ENCODE measurements at places on chromosomes 7 and 10.

DNA sequence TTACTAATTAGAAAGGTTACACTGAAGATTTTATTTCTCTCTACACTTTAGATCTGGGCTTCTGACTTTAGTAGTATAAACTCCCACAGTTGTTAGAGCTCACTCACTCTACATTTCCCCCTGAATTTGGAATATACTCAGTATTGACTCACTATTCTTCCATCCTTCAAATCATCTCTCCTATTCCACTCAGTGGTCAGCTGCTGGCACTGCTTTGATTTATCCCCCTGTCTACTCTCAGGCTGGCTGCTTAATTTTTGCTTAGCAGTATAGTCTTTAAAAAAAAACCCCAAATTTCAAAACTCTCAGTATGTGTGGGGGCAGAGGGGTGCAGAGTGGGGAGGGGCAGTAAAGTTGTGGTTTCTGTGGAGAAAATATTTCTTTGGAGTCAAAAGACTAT is 68.9 kb downstream of the CDK6 start:
- no peak for DNase-seq

DNA sequence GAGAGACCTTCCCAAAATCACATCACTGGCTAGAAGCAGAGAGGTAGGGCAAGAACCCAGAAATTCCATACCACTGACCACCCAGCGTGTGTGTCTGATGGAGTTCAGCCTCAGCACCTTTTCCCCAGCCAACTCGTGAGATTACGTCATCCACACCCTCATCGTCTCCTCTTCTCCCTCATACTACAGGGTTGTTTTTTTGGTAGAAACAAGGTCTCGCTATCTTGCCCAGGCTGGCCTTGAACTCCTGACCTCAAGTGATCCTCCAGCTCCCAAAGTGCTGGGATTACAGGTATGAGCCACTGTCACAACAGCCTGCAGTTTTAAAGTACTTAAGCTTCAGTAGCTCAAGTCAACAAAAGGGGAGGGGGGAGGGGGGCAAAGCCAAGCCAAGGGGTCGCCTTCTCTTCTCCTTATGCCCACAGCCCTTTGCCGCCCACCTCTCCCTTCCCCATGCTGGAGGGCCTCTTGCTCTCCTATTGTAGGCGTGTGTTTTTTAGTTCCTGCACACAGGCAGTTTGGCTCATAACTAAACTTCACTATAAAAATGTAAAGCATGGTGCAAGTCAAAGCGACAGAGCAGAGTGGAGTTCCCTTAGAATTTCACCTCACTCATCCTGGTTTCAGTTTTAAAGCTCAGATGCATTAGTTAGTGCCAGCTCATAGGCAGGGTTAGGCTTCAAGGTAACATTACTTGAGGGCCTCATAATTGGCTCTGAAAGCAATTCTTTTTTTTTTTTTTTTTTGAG is 5.2 kb upstream of the PRDX3 start:
- DNase-seq = no peak

DNA sequence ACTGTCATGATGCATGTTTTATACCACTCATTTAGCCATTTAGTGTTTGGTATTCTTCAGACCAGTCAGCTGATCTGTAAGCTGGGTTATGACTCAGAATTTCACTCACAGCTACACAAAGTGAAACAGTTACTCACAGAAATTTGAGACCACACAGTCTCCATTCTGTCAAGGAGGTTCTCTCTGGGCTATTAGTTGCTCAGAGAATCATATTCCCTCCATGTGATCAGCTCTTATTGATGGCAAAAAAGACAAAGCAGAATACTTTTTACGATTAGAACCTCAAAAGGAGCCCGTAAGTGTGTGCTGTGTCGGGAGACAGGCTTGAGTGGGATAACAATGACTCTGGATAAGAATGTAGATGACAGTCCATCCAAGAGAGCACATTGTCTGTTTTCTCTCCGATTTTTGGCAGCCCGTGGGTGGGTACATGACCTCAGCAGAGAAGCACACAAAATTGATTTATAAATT is 277.6 kb upstream of the SORCS1 start:
- DNase-seq = no peak

GRCh38 chr10:113037218-113037617 is 87.2 kb downstream of the TCF7L2 start:
- DNase-seq = no peak

DNA sequence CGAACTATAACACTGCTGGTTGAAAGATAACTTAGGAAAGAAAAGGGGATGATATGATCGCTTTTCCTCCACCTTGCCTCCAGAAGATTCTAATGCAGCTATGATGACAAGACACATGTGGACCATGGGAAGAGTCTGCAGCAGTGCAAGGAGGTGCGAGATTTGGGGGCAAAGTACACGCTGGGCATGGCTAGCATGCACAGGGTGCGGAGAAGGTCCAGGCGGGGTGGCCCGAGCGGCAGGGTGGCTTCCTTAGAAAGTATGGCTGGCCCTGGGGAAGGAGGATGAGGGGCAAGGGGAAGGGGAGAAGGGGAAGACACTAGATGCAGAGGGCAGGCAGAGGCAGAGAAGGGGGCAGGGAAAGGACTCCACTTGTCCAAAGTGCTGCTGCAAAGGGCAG is 15.6 kb downstream of the ATXN7L1 start:
- no peak for DNase-seq

DNA sequence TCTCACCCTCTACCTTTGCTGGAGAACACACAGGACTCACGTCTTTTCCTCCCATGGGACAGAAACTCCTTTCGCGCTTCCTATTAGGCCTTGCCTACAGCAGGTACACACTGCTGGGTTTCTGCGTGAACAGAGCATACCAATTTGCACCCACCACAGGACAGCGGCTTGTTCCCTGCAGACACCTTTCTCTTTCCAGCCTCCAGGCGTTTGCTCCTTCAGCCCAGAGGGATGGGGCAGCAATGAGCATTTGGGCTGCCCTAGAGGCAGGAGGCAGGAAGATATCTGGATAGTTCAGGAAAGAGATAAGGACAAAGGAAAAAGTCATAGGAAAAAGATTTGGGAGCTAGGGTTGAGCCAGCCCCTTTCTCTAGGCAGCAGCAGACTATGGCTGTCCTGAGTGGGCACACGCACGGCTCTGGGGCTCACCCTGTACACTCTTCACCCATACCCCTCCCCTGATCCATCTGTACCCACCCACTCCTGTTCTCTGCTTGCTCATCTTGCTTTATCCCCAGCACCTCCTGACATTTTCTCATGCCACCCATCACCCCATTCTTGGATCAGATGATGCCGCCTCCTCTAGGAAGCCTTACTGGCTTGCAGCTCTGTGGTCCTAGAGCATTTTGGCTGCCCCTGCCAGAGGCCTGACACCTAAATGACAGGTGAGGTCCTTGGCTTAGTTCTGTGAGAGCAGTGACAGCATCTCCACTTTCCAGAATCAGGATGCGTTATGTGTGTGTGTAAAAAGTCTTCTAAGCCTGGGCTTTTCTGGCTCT is 40.7 kb upstream of the SPDYE3 start:
- no peak for DNase-seq

GRCh38 chr7:64874114-64874513 is 29.0 kb upstream of the ZNF273 start:
- DNase-seq = no peak

DNA sequence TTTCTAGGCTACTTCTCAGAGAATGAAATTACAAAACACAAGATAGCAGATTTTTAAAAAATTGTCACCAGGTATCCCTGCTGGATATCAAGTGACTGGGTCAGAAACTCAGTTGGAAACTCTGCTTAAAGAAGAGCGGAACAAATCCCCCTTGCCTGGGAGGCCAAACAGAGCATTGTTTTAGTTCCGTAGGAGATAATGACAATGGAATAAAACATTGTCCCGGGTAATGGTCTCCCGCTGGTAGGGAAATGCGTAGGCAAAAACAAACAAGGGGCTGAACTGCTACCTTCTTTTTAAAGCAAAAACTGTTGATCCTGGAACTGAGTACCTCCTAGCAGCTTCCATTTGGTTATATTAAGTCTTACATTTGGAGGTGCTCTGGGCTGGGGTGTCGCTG is 21.3 kb upstream of the VAX1 start:
- DNase-seq = no peak

DNA sequence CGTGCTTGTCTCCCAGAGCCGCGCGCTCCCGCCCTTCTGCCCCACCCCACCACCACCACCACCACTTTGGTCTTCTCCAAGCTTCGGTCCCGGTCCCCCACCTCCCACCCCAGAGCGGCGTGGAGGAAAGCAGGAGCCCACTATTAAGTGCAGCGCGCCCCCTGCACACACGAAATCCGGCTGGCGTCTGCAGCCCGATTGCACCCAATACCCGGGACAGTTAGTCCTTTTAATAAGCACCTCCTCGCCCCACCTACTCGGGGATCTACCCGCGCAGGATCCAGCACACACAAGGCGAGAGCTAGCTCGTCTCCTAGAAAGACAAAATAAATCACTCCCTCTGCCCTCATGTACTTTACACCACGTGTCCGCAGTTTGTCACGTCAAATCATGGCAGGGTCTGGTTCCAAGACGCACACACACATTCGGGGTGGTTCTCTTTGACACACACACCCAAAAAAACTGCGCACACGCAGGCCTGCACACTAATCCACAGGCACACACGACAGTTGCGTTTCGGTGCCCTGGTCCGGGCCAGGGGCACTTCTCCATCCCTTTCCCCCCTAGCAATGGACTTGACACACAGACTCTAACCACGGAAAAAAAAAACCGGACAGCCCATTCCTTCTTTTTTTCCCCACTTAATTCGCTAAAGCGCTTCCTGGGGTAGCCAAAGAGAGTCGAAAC is 1.6 kb downstream of the SFMBT2 start:
- no peak for DNase-seq

GRCh38 chr10:22346096-22346661 is 883 bp downstream of the SPAG6 start:
- no peak for DNase-seq

DNA sequence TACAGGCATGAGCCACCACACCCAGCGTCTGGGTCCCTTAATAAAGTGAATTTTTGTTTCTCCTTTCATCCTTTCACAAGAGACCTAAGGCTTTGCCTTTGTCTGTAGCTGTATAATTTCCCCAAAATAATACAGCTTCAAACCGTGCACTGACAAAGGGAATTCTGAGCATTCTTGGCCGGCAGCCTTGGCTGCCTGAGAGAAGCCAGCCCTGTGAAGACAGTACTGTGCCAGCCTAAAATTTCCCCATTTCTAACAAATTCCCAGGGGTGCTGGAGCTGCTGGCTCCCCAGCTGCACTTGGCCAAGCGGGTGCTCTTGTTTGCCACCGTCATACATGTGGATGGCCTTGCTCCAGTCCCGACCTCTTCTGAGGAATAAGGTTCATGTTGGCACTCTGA is 106.2 kb downstream of the ZMYND11 start:
- DNase-seq = no peak

GRCh38 chr10:90968328-90969081 is 47.6 kb upstream of the ANKRD1 start:
- no peak for DNase-seq

DNA sequence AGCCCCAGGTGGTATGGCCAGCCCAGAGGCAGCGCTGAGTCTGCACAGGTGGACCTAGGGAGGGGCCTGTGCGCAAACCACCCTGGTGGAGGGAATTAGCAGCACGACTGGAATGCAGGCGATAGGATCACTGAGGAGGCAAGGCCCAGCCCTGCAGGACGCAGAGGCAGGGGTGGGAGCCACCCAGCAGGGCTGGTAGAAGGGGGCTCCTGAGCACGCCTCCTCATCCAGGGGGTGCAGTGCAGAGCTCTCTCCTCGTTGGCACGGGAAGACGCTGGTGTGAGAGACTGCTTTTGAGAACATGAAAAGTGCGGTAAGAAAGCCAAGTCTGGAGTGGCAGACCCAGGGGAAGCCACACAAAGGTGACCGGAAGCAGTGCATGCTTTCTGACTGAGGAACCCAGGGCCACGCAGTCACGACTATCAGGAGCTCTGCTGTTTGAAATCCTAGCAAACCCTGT is 6.0 kb downstream of the FXYD4 start:
- no peak for DNase-seq

DNA sequence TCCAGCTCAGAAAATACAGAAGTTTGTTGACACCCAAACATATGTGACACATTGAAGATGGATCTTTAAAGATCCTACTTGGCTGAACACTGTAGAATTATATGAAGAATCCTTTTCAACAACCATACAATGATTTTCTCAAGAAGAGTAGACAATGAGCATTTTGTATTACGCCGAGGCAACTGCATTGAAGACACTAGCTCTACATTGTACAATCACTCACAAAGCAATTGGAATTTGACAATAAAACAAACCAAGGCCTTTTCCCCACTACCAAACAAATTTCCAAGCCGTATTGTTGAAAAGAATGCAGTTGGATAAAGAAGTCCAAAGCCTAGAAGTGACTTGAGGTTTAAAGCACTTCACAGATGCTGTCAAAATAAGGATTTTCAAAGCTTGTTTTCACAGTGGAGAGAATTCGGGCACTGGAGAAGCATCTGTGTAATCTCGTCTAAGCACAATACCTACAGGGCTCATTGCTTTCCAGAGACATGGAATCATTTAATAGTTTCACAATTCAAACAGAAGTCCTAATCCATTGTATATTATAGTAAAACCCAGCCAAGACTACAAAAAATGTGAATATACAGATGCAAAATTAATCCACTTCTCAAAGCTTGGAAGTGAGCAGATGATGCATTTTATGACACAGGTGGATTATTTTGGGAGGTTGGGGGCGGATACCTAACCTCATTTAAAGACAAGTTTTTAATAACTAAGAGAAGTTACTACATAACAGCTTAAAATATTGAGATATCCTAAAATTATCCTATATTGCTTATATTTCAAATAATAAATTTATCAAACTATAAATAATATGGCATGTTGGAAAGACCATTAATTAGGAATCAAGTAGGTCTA is 78.6 kb downstream of the SORCS1 start:
- no peak for DNase-seq

- peak; percentile 67 for DNase-seq
Measured at GRCh38 chr10:88835096-88835909, 16.3 kb downstream of the ANKRD22 start.

DNA sequence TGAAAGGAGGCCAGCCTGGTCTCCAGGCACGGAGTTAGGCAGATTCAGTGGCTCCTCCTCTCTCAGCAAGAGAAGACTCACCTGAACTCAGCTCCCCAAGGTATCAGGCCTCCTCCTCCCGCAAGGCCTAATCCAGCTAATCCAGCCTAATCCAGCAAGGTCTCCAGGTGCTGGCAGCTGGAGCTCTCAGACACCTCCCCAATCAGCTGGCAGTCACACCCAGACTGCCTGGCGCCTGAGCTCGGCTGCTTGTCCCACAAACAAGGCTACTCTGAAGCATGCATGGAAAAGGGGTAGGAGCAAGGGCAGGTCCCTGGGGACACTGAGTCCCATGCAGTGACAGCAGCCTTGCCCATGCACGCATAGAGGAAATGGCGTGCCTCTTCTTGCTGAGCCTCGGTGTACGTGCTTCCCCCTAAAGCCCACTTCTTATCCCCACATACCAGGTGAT is 3.3 kb upstream of the OPN4 start:
- no peak for DNase-seq

DNA sequence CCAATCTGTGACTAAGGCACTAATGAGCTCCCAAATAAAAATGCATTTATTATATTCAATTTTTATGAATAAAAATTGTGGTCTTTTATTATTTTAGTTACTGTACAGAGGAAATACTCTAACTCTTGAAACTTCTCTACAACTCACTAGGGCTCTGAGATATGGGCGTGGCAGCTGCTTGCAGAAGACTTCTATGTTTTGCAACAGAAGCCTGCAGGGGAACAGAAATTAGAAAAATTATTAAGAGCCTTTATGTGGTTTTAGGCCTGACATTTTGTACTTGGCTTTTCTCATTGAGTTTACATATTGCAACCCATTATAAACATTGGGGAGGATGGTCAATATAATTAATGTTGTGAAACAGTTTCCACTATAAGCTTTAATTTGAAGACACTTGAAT is 581.4 kb downstream of the TNS3 start:
- no peak for DNase-seq
